A549 (cell line): ENCODE measurements at places on chromosomes 5 and 9. TPM values are rescaled to one million over a fixed set of nuclear protein-coding genes. Genes with fewer than 3 reads are reported as not detected.

Gene SLC46A2
- polyA plus RNA-seq = not detected in 3 replicates

Gene PCDHGA12
- polyA plus RNA-seq = 0.03 TPM in 1 of 3 replicates, not detected in the others

Gene TRIP13
- 54.0 to 60.2 TPM (median 54.6 TPM) in 3 replicates for polyA plus RNA-seq

Gene CCNJL
- polyA plus RNA-seq = 6.6 to 8.4 TPM (median 7.4 TPM) in 3 replicates

Gene RICTOR
- polyA plus RNA-seq = 5.8 to 6.8 TPM (median 6.5 TPM) in 3 replicates
